ENCODE measurements at places on chromosomes 5 and 9. TPM values are rescaled to one million over a fixed set of nuclear protein-coding genes. Genes with fewer than 3 reads are reported as not detected.

Gene DMRTA1
- 6.9 TPM for total RNA-seq

Gene ZDHHC11B
- total RNA-seq = 1.3 TPM

- peaks cover 9% of the 10 kb centered on the region for H3K4me1 ChIP-seq
- H3K4me3 ChIP-seq = no peak overlapping the region
- no peaks in the 10 kb centered on the region for H3K27me3 ChIP-seq
- DNase-seq = no peak
Measured at GRCh38 chr9:135103931-135104639, 16.6 kb downstream of the OLFM1 start.

DNA sequence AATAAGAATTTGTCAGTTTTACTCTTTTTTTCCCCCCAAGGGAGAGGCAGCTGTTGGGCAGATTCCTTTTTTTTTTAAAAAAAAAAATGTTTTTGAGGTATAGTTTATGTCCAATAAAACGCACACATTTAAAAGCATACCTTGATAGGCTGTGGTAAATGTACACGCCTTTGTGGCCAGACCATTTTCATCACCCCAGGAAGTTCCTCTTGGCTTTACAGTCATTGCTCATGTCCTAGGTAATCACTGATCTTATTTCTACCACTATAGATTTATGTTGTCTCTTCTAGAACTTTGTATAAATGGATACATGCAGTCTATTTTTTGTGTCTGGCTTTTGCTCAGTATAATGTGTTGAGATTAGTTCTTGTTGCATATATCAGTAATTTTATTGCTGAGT, 9.8 kb downstream of the SUB1 start:
- H3K36me3 ChIP-seq = peaks cover 69% of the 10 kb centered on the region
- no peak for DNase-seq
- H3K4me1 ChIP-seq = no peaks in the 10 kb centered on the region
- H3K4me3 ChIP-seq = no peak overlapping the region

Gene ANXA2R
- total RNA-seq = not detected

GRCh38 chr9:101427358-101427757, 8.2 kb downstream of the ALDOB start:
- no peaks in the 10 kb centered on the region for H3K27me3 ChIP-seq
- H3K27ac ChIP-seq = no peak overlapping the region
- H3K4me1 ChIP-seq = no peaks in the 10 kb centered on the region
- H3K36me3 ChIP-seq = no peaks in the 10 kb centered on the region

DNA sequence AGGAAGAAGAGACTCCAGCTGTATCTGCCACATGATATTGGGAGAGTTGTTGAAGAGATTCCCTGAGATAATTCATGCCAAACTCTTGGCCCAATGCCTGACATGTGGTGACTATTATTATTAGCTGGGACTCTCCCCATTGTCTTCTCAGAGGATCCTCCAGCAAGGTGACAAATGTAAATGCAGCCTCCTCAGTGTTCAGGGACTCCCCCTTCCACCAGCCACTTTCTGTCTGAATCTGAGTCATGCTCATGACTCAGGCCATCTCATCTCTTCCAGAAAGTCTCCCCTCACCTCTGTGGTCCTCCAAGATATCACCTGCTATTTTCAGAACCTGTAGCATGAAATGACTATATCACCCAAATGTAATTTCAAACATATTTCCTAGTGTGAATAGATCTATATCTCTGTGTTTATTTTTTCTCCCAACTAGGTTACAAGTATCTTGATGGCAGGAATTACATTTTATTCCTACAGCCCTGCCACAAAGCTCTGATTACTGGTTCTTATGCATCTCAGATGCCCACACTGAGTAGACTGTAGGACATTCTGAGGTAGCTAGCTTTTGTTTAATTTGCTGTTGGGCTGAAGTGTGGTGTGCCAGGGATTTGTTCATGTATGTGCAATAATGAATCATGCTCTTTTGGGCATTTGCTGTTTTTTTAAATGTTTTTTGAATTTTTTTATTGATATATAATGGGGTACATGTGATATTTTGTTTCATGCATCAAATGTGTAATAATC, 126.6 kb upstream of the IL12B start:
- H3K4me1 ChIP-seq = no peaks in the 10 kb centered on the region
- H3K27me3 ChIP-seq = no peaks in the 10 kb centered on the region
- no peak overlapping the region for H3K4me3 ChIP-seq
- no peak for DNase-seq
- no peak overlapping the region for H3K27ac ChIP-seq

GRCh38 chr5:151030379-151030778, 10.0 kb downstream of the GPX3 start:
- H3K36me3 ChIP-seq = no peaks in the 10 kb centered on the region
- H3K27ac ChIP-seq = no peak overlapping the region
- DNase-seq = no peak
- no peaks in the 10 kb centered on the region for H3K27me3 ChIP-seq

DNA sequence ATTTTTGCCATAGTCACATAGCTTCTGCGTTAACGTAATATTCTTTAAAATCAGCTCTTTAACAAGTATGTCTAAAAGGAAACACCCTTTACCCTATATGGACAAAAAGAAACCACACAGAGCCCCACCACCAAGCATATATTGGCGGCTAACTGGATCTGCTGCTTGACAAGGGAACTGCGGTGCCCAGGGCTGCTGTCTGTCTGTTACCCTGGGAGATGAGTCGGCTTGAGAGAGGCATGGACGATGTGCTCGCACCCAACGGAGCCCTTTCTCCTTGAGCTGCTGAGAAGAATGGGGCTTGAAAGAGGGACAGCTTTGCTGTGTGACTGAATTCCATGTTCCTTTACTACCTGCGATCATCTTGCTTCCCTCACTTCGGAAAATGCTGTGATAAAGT, 158.6 kb upstream of the SHB start:
- H3K27ac ChIP-seq = no peak overlapping the region
- H3K27me3 ChIP-seq = peaks cover 56% of the 10 kb centered on the region
- peak overlapping the region; percentile 42 for H3K4me3 ChIP-seq
- H3K36me3 ChIP-seq = no peaks in the 10 kb centered on the region

DNA sequence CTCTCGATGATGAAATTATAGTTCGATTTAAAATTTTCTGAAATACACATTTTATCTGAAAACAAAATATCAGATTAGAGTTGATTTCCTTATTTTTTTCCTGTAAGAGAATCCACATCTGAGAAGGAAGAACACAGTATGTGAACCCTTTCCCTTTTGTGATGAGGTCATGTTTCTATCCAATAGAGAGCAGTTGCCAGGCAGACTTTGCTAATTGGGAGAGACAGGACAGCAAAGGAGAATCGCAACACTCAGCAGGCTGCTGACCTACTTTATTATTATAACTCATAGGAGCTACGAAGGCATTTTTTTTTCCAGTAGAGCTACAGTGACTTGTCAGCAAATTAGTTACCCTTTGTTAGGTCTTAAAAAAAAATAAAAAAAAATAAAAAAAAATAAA, 242.1 kb downstream of the HCN1 start:
- no peaks in the 10 kb centered on the region for H3K27me3 ChIP-seq
- no peak overlapping the region for H3K4me3 ChIP-seq
- DNase-seq = peak; percentile 86
- no peaks in the 10 kb centered on the region for H3K36me3 ChIP-seq

DNA sequence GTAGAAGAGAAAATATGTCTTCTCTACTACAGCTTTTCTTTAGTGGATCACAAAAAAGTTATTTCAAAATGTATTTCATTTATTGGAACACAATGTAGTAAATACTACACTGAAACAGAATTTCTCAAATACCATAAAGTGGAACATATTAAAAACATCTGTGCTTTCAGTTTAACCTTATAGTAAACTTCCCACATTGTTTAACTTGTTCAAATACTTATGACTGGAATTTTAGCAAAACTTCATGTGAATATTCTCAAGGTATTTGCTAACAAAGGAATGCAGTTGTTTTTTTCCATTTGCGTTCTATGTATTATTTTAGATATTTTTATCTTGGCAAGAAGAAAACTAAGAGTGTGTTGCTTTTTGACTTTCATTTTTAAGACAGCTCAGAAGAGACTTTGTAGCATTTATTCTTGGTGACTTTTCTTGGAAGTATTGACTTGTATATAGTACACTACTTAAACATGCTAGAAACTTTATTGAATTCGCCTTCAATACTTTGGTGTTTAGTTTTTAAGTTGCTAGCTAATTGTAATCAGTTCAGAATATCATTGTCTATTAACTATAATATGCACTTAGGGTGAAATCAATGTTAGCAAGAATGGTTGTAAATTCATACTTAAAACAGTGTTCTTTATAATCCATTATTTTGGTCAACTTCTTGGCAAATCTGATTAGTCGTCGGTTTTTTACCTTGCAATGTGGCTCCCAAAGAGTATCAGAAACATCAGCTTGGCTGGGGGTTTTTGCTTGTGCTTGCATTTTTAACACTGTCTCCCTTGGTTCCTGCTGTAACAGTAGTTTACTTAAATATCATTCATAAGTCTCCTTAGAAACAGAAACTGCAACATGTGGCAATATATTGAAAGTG, 5.0 kb upstream of the RHOBTB3 start:
- H3K27ac ChIP-seq = no peak overlapping the region
- peaks cover 36% of the 10 kb centered on the region for H3K4me1 ChIP-seq
- no peak overlapping the region for H3K4me3 ChIP-seq
- no peaks in the 10 kb centered on the region for H3K36me3 ChIP-seq

- peaks cover 18% of the 10 kb centered on the region for H3K36me3 ChIP-seq
- H3K4me1 ChIP-seq = peaks cover 5% of the 10 kb centered on the region
- H3K27ac ChIP-seq = no peak overlapping the region
Measured at GRCh38 chr5:31470608-31471007, 61.3 kb downstream of the DROSHA start.

Data from GM23338 (cell line).